Heart left ventricle (tissue), 16 donors: ENCODE measurements at places on chromosomes 16 and 17. TPM values are rescaled to one million over a fixed set of nuclear protein-coding genes. Genes with fewer than 3 reads are reported as not detected.

DNA sequence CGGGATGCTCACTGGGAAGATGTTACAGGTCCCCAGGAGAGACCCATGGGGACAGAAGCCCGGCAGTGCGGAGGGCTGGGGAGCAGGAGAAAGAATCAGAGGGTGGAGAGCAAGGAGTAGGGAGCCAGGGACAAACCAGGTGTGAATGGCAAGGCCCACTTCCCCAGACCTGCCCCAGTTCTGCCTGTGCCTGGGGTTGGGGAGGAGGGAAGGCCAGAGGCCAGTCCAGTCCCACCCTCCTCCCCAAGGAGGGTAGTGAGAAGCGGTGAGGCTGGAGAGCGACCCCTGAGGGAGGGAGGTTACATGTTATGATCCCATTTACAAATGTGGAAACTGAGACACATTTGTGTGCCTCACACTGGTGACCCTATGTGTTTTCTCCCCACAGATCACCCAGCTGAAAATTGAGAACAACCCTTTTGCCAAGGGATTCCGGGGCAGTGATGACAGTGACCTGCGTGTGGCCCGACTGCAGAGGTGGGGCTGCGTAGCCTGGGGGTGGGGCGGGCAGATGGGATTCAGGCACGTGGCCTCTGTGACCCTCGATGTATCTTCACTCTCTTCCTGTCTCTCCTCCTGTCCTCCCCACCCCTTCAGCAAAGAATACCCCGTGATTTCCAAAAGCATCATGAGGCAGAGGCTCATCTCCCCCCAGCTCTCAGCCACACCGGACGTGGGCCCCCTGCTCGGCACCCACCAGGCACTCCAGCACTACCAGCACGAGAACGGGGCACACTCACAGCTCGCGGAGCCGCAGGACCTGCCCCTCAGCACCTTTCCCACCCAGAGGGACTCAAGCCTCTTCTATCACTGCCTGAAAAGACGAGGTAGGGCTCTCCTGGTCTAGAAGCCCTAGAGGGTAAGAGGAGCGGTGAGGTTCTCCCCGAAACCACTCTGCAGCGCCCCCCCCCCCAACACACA, 27.5 kb downstream of the TBX4 start:
- H3K4me3 ChIP-seq, result no peak overlapping the region
- H3K4me1 ChIP-seq, result no peaks in the 10 kb centered on the region
- H3K27ac ChIP-seq, result no peak overlapping the region
- no peak for DNase-seq

The ABCA3 gene
- 8.8 TPM for total RNA-seq

- H3K4me1 ChIP-seq, result peaks cover 11% of the 10 kb centered on the region
- no peak overlapping the region for H3K4me3 ChIP-seq
- peaks cover 15% of the 10 kb centered on the region for H3K27me3 ChIP-seq
Observed at GRCh38 chr17:82380860-82381702, 9.5 kb downstream of the UTS2R start.

GRCh38 chr16:10120953-10121352, 61.3 kb downstream of the GRIN2A start:
- H3K27me3 ChIP-seq, result no peaks in the 10 kb centered on the region
- no peaks in the 10 kb centered on the region for H3K36me3 ChIP-seq
- no peak overlapping the region for H3K27ac ChIP-seq
- DNase-seq, result no peak

GRCh38 chr16:85417156-85417860, 195.8 kb upstream of the GSE1 start:
- H3K27me3 ChIP-seq, result no peaks in the 10 kb centered on the region
- H3K36me3 ChIP-seq, result no peaks in the 10 kb centered on the region
- H3K27ac ChIP-seq, result no peak overlapping the region
- H3K4me1 ChIP-seq, result peaks cover 19% of the 10 kb centered on the region

- H3K27me3 ChIP-seq, result no peaks in the 10 kb centered on the region
- no peaks in the 10 kb centered on the region for H3K36me3 ChIP-seq
- H3K4me3 ChIP-seq, result no peak overlapping the region
- peaks cover 15% of the 10 kb centered on the region for H3K4me1 ChIP-seq
- DNase-seq, result no peak
- no peak overlapping the region for H3K27ac ChIP-seq
Observed at GRCh38 chr17:55116440-55116914, 147.9 kb downstream of the STXBP4 start.

DNA sequence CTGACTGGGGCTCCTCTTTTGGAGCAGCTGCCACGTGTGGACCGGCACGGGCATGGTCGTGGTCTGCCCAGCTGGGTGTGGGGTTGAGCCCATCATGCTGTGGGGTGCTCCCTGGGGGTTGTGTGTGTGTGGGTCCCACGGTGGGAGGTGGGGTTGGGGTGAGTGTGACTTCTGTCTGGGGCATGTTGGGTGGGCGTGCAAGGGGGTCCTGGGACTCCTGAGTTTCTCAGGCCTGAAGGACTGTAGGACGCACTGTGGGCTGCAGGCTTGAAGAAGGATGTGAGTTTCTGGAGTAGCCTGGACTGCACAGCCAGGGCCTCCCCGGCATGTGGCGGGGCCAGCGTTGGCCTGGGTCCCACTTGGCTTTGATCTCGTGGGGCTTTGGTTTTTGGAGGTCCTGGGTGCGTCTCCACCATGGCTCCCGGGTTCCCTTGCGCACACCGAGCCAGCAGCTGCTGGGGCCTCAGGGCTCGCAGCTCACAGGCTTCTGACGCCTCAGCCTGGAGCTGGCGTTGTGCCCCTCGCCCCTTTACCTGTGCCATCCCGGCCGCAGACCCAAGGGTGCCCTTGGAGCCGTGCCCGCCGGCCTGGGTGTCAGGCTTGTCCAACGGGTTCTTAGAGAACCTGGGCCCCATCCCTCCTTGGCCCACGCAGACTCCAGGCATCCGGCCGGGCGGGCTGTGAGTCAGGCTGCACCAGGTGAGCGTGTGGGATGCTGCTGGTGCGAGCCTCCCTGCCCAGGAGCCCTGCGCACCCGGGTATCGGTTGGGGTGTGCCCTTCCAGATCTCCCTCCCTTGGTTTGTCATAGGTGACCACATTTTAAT, 34.4 kb upstream of the ZNF750 start:
- H3K27me3 ChIP-seq, result no peaks in the 10 kb centered on the region
- H3K4me3 ChIP-seq, result no peak overlapping the region

The ICAM2 gene
- total RNA-seq, result 63.7 TPM

- no peaks in the 10 kb centered on the region for H3K4me1 ChIP-seq
- no peaks in the 10 kb centered on the region for H3K27me3 ChIP-seq
- H3K27ac ChIP-seq, result no peak overlapping the region
- no peak overlapping the region for H3K4me3 ChIP-seq
Observed at GRCh38 chr17:17398943-17399926, 77.6 kb upstream of the MED9 start.

DNA sequence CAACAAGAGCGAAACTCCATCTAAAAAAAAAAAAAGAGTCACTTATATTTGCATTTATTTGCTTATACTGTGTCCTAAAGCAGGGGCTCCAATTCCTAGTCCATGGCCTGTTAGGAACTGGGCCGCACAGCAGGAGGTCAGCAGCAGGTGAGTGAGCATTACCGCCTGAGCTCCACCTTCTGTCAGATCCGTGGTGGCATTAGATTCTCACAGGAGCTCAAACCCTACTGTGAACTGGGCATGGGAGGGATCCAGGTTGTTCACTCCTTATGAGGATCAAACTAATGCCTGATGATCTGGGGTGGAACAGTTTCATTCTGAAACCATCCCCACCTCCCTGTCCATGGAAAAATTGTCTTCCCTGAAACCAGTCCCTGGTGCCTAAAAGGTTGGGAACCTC, 24.9 kb downstream of the ITGB3 start:
- peaks cover 76% of the 10 kb centered on the region for H3K4me1 ChIP-seq
- H3K27ac ChIP-seq, result peak overlapping the region; percentile 86
- H3K27me3 ChIP-seq, result no peaks in the 10 kb centered on the region
- no peaks in the 10 kb centered on the region for H3K36me3 ChIP-seq

The C16orf92 gene
- not detected for total RNA-seq

The KRT33B gene
- not detected for total RNA-seq

DNA sequence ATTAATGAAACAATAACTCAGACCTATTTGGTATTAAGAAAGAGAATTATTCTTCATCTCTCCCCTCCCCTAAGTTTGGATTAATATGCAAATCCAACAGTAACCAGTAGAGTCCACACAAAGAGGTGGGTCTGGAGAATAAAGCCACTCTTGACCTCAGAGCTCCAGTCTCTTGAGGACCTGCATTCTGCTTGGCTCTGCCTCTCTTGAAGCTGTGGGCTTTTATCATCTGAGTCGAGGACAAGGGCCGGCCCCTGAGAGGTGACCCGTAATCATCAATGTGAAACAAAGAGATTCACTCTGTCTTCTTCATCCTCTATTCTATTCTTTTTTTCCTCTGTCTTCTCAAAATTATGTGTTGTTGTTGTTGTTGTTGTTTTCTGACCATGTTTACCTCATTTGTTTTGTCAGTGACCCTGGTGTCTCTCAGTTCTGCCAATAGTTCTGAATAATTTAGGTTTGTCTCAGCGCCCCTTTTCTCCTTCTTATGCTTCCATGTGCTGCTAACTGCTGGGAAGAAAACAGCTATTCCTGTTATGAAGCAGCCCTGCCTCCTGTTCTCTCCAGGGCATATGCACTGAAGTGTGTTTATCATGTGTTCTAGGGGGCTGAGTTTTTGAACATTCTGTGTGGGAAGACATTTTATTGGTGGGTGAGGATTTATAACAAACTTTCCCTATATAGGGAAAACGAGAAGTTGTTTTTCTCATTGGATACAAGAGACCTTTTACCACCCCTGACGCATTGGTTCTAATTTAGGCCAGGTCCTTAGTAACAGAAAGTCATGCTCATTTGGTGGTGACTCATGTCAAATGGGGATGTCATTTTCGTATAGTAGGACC, 135.8 kb downstream of the TRIM37 start:
- DNase-seq, result no peak
- no peaks in the 10 kb centered on the region for H3K27me3 ChIP-seq
- H3K4me1 ChIP-seq, result no peaks in the 10 kb centered on the region
- H3K27ac ChIP-seq, result no peak overlapping the region
- H3K36me3 ChIP-seq, result no peaks in the 10 kb centered on the region

GRCh38 chr17:17722081-17722905, 41.0 kb downstream of the RAI1 start:
- DNase-seq, result no peak
- peak overlapping the region; percentile 56 for H3K4me3 ChIP-seq
- no peaks in the 10 kb centered on the region for H3K27me3 ChIP-seq

The SLC38A8 gene
- total RNA-seq, result 0.29 TPM

DNA sequence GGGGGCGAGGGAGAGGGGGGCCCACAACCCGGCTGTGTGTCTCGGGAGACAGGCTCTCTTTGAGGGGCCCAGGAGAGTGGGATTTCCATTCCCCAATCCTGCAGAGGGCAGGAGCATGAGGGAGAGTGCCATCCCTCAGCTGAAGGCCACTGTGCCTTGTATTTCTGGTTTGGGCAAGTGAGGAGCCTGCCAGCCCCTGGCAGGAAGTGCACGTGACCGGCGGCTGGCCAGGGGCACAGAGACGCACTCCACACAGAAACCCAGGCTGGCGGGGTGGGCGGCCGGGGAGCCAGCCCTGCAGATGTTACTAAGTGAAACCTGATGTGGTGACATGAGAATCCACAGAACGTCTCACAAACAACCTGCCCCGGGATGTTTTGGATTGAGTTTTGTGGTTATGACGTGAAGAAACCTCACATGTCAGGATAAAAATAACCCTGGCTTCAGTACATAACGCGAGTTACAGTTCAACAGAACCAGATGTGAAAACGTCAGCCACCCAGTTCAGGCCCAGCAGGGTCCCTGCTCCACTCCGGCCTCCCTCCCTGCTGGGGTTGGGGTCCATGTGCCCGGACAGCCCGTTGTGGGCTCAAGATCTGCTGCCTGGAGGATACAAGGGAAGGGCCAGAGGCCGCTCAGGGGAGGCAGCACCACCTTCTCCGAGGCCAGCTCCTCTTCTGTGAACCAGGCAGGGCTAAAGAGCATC, 51.7 kb upstream of the MTSS2 start:
- H3K27ac ChIP-seq, result peak overlapping the region; percentile 78
- H3K4me1 ChIP-seq, result peaks cover 53% of the 10 kb centered on the region
- H3K4me3 ChIP-seq, result no peak overlapping the region

DNA sequence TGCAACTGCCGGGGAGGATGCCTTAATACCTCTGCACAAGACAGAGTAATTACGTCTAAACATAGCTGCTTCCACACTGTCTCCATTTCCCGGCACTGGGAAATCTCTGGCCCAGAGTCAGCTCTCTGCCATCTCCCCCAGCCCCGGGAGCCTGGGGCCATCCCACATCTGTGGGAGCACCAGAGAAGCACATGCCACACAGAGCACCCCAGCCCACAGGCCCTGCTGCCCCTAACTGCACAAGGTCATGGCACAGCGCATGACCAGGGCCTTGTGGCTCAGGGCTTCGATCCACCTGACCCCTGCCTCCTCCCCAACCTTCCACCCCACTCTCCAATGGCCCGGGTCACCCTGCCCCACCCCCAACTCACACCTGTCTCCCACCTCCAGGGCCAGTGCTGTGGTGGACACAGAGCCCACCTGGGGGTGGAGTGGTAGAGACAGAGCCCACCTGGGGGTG, 36.6 kb upstream of the RBFOX3 start:
- no peak for DNase-seq
- no peak overlapping the region for H3K27ac ChIP-seq
- H3K4me3 ChIP-seq, result no peak overlapping the region
- H3K4me1 ChIP-seq, result no peaks in the 10 kb centered on the region
- H3K27me3 ChIP-seq, result peaks cover 24% of the 10 kb centered on the region

The SMIM5 gene
- total RNA-seq, result 8.6 TPM

The ARL5C gene
- not detected for total RNA-seq

DNA sequence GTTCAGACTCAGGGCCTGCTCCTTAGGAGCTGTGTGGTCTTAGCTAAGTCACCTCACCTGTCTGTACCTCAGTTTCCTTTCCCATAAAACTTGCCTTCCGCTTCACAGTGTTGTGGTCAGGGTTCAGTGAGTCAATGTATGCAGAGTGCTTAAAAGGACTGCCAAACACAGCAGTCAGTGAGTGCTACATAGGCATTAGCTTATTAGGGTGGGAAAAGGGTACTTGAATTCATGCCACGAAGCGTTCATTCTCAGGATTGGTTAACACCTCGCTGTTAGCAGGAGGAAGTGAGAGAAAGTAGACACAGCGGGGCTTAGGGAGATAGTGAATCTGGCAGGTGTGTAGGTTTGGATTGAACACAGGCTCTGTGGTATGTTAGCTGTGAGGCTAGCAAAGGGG, 155.2 kb downstream of the SHISA9 start:
- H3K4me1 ChIP-seq, result no peaks in the 10 kb centered on the region
- no peaks in the 10 kb centered on the region for H3K36me3 ChIP-seq
- no peak overlapping the region for H3K4me3 ChIP-seq
- DNase-seq, result no peak
- no peaks in the 10 kb centered on the region for H3K27me3 ChIP-seq

The TAT gene
- not detected for total RNA-seq

DNA sequence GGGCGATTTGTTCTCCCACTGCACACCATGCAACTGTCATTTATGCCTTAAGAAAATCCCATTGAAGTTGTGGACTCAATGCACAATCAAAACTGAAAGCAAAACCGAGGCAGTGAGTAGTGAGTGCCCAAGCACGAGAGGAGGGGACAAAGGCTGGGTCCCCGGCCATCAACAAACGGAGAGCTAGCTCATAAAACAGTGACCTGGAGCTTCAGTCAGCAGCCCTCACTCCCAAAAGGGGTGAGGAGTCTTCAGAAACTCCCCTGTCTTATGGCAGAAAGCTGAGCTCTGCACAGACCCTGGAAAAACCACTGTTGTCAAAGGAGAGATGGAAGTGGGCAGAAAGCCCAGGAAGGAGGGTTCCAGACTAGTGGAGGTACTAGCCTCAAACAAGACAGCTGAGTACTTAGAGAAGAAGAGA, 96.9 kb downstream of the ADCY9 start:
- H3K36me3 ChIP-seq, result no peaks in the 10 kb centered on the region
- no peak overlapping the region for H3K27ac ChIP-seq

The BAHCC1 gene
- total RNA-seq, result 9.5 TPM

The TTC19 gene
- 34.2 TPM for total RNA-seq
